EH (cell line): ENCODE measurements at places on chromosomes 6 and 20.

GRCh38 chr6:39217177-39217864 lies 12.0 kb downstream of the KCNK5 start:
- DNase-seq: no peak

GRCh38 chr20:46807998-46808397 lies 86.6 kb upstream of the EYA2 start:
- DNase-seq: no peak

- no peak for DNase-seq
These were observed 7.6 kb downstream of the ILRUN start for GRCh38 chr6:34688956-34689355.

- DNase-seq: no peak
These were observed 64.9 kb downstream of the SLC22A23 start for GRCh38 chr6:3391902-3392458.

- no peak for DNase-seq
These were observed 22.2 kb upstream of the SNRPB2 start for GRCh38 chr20:16707674-16708073.

- no peak for DNase-seq
These were observed 22.5 kb downstream of the HFE start for GRCh38 chr6:26109772-26110171.

DNA sequence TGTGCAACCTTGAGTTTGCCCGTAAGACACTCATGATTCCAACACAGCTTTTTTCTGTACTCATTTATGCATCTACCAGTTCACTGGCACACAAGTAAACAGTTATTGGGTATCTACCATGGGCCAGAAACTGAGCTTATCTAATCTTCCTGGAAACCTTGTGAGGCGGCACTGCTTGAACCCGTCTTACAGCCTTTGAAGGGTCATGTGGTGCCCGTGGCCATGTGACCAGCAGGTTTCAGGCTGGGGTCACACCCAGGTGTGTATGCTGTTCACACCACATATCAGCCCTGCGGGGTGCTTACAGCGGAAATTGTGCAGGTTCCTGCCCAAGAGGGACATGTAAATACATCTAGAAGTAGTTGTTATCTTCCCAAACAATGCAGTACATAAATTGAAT lies 6.1 kb downstream of the THBD start:
- DNase-seq: no peak
